Large intestine (tissue), 12 donors: ENCODE measurements at places on chromosomes 12 and 14. TPM values are rescaled to one million over a fixed set of nuclear protein-coding genes. Genes with fewer than 3 reads are reported as not detected.

GRCh38 chr12:131901431-131902331 is 7.3 kb downstream of the ULK1 start:
- DNase-seq: no peak

GRCh38 chr14:46820291-46820690 is 168.7 kb upstream of the RPL10L start:
- no peak for DNase-seq

DNA sequence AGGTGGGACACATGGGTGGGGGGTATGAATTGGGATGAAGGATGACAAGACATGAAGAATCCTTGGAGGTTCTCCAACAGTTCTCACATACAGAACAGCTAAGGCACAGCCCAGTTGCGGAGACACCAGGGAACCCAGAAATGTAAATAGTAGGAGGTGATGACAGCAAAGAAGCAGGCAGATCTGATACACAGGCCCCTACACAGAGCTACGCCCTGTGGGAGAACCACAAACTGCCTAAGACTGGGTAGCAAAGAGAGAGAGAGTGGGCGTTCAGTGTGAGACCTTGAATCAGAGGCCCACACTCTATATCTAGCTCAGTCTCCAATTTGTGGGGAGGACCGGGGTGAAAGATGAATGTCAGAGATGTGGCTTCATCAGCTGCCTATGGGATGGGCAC is 9.5 kb upstream of the NUMB start:
- DNase-seq: no peak

DNA sequence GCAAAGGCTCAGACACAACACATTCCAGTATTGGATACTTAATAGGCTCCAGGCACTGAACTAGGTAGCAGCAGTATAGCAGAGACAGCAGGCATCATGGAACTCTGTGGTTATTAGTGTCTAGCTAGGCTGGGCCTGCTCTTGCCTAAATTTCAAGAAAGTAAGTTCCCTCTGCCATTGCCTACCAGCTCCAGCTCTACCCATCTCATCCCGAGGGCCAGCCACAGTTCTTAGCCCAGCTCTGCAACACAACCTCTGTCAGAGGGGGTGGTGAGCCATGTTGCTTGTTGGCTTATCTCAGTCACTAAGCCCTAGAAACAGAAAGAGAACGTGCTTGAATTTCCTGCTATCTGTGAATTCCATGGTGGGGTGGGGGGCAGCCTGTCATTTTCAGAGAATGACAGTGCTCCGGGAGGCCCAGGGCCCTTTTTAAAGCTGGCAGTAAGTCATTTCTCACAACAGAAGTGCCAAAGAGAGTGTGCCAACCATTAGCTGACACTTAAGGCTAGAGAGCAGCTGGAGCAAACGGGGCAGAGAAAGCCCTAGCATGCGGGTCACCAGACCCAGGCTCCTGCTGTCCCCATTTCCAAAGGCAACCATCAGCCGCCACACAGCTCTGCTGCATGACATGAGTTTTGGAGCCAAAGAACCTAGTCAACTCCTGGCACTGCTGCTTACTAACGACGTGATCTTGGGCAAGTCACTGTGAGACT is 105.9 kb downstream of the PRMT8 start:
- DNase-seq: no peak

DNA sequence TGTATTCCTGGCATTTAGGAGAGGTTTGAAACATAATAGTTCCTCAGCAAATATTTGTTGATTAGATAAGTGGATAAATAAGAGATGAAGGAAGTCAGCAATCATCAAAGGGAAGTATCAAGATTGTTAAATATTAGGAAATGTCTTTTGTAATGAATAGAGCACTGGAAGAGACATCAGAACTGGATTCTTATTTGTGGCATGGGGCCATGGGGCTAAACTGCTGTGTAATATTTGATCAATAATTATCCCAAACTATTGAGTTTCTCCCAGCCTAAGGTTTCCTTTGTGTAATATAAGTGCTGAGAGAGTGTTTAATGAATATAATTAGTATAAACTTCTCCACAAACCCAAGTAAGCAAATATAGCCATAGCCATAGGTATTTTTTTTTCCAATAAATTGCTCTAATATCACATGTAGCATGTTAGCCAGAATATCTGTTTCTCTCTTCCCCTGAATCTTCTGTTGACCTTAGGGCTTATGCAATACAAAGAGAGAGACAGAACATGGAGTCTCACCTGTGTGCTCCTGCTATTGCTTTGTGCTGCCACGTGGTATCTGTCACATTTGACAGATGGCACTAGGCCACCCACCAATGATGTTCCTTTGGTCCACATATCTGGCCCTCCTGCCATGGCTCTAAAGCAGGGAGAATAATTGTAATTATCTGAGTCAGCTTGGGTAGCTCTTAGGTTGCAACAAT is 658.7 kb downstream of the SOX5 start:
- DNase-seq: no peak

- no peak for DNase-seq
These were observed 42.1 kb downstream of the KRT80 start for GRCh38 chr12:52149651-52150241.

DNA sequence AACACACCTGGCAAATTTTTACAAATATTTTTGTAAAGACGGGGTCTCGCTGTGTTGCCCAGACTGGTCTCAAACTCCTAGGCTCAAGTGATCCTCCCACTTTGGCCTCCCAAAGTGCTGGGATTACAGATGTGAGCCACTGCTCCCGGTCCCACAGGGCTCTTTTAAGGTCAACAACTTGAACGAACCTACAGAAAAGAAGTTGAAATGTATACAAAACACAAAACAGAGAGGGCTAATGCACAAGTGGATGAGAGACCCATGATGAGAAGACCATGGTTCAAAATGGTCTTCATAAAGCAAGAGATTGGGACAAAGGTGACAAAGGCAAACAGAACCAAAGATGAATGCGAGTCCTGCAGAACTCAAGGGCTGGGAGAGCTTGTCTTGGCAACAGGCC is 91.4 kb downstream of the CALM1 start:
- no peak for DNase-seq

DNA sequence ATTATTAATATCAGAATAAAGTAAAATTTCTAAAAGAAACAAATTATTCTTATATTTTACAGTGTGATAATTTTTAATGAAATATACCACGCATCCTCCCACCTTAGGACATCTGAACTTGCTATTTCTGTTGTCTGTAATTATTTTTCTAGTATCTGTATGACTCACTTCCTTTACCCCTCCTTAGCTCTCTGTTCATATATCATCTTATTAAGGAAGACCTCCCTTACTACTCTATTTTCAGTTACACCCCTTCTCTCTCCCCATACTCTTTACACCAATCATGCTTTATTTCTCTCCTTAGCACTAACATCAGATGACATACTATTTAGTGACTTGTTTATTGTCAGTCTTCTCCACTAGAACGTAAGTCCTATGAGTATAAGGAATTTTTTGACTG is 34.2 kb upstream of the C12orf50 start:
- DNase-seq: no peak

DNA sequence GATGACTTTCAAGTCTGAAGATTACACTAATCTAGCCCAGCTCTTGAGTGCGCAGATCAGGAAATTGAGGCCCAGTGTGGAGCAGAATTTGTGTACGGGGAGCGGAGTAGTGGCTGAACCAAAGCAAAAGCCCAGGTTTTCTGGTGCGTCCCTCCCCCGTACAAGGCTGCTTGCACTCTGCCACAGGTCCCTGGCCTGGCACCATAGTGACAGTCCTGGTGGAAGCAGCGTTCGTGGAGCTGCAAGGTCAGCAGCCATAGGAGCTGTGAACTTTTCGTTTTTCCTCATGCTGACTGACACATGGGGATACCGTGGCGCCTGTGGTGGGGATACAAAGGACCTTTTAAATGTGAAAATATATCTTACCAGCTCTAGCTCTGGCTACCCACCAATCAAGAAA is 1.7 kb downstream of the EVL start:
- no peak for DNase-seq

DNA sequence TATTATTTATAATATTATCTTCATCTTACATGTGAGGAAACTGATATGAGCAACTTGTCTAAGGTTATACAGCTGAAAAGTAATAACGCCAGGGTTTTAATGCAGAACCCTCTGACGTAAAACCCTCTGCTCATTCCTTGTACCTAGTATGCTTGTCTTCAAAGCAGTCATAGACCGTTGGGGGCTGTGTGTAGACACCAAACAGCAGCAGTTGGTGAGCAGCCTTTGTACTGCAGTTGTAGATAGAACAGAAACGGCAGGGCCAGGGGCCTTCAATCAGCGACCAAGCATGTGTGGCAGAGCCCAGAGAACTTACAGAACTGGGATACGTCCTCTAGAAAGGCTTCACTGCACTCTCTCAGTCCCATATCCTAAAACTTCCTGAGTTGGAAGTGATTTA is 28.1 kb downstream of the EVL start:
- DNase-seq: peak; percentile 39

- no peak for DNase-seq
These were observed 410.7 kb downstream of the TMEM117 start for GRCh38 chr12:44246482-44247105.

- DNase-seq: no peak
These were observed 164.6 kb upstream of the PARP11 start for GRCh38 chr12:4037747-4038312.

DNA sequence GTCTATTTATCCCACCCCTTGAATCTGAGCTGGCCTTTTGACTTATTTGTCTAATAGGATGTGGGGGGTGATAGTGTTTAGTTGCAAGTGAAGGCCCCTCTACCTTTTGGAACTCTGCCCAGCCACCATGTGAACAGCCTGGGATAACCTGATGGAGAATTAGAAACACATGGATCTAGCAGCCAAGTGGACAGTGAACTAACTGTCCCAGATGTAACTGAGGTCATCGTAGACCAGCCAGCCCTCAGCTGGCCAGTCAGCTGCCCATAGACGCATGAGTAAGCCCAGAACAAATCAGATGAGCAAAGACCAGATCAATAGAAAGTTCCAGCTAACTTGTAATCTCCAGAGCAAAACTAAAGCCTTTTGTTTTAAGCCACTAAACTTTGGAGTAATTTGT is 19.0 kb downstream of the KLRB1 start:
- peak; percentile 9 for DNase-seq

DNA sequence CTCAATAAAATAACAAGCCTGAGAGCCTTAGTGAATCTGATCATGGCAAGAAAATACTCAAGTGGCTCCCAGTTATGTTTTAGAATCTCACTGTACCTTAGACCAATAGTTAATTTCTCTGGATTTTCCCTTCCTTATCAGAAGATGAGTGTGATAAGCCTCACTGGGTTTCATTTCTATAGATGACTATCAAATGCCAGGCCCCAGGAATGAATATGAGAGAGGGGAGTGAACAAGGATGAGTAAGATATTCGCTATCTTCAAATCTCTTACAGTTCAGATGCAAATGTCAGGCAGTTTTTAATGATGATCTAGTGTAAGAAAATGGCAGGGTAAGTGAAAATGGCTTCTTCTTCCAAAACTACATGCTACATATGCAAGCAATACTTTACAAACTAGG is 26.1 kb upstream of the OR10P1 start:
- no peak for DNase-seq

- no peak for DNase-seq
These were observed 143.5 kb upstream of the EGLN3 start for GRCh38 chr14:34094384-34094783.

DNA sequence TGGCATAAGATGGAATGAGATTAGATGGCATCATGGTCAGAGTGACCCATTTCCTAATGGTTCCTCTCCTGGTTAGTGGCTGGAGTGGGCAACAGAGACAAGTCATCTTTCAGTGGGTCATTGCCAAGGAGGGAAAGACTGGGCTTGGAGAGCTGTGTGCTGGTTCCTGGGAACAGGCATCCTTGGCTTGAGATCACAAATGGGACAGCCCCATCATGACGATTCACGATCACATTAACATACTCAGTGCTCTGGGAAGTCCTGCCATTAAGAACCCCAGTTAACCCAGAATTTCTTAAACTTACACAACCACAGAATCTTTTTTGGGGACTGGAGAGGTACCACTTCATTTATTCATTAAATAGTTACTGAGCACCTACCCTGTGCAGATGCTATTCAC is 27.3 kb downstream of the CHST11 start:
- DNase-seq: no peak

DNA sequence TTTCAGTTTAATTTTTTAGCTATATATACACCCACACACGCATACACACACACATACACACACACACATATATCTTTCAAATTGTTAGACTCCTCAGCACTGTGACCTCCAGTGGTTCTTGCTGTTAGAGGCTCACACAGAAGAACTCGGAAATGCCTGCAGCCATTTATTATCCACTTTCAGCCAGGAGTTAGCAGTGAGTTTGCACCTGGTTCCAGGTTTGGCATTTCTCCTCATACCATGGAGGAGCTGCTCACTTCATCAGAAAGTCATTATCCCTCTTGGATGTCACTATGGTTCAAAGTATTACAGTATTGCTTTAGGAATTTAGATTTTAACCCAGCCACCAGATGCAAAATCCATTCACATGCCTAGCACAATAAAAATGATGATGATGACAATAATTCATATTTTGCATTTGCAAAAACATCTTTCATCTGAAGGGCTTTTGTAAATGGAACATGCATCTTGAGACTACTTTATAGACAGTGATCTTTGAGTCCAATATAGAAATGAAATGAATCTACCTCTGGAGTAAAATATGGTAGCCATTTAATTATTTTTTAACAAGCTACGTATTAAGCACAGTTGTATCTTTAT is 42.3 kb downstream of the NPAS3 start:
- no peak for DNase-seq

- no peak for DNase-seq
These were observed 60.6 kb downstream of the SPRING1 start for GRCh38 chr12:116677202-116677661.

GRCh38 chr12:5171701-5172100 is 128.0 kb downstream of the KCNA5 start:
- DNase-seq: peak; percentile 24

- DNase-seq: peak; percentile 60
These were observed 54.4 kb upstream of the KCNA1 start for GRCh38 chr12:4855121-4855924.

DNA sequence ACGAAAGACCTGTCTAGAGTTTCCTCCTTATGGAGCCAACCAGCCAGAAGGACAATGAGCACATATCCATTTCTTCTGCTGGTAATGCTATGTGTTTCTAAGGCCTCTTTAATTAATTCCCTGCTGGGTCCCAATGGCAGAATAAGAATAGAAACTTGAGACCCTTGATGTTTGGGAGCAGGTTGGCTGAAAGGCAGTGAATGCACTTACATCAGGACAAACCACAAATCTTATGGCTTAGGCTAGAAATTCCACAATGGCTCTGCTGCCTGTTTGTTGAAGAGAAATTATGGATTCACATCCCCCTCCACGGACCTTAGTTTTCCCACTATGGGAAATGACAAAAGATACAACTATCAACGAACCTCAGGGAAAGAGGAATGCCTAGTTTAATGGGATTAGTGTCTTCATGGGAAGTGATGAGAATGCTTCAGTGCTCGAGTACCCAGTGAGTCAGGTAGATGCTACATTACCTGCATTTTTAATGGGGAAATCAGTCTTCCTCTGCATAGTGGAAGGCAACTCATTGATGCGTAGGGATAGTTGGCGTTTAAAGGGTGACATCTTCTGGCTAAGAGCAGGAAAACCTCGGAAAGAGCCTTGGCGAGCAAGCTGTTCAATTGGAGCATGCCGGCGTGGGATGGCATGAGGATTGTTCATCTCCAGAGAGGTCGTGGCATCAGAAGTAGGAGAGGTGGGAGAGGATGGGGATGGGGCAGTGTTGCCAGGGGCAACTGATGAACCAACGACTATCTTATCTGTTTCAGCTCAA is 46.5 kb downstream of the PAPLN start:
- DNase-seq: no peak

The PLEKHG7 gene
- 0.54 TPM for polyA plus RNA-seq

The OASL gene
- 0.31 TPM for polyA plus RNA-seq

The SENP1 gene
- 11.9 TPM for polyA plus RNA-seq

The SYT10 gene
- polyA plus RNA-seq: 0.84 TPM

The MAP3K9 gene
- polyA plus RNA-seq: 3.7 TPM

The POLE2 gene
- 11.3 TPM for polyA plus RNA-seq

The ARG2 gene
- 4.0 TPM for polyA plus RNA-seq

The TAS2R13 gene
- polyA plus RNA-seq: 0.03 TPM
